ENCODE measurements at places on chromosomes 7 and 10.
A peak's percentile ranks its signal among the peaks of the same experiment; 100 is the strongest.

DNA sequence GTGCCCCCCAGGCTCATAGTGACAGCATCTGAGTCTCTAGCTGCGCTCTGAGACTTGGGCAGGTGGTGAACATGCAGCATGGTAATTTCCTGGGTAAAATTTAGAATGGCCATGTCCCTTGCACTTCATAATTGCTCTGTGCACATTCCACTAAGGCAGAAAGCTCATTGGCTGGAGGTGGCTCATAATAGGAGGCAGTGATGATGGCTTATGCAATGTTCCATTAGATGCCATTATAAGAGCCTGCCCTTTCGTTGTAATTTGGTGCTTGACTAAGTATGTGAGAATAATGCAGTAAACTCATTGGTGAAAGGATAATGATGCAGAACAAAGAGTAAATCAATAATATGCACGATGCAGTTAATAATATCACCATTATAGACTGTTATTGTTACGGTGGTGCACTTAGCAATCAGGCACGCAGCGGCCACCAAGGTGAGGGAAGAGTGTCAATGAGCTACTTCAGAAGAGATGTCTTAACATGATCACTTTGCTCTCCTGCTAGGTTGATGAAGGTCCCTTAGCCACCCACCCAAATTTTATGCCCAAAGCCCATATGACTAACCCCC, 545.9 kb downstream of the KCNMA1 start:
- DNase-seq = no peak

DNA sequence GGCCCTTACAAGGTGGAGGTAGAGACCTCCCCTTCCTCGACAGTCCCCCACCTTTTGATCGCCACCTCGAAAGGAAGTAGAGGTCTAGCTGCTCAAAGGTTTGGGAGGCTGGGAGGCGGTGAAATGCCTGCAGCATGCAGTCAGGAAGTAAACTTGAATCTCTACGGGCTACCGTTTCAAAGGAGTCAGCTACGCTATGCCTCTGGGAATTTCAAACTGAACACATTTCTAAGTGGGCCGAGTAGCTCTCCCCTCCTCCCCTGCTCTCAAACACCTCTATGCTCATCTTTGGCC, 68.0 kb downstream of the CXCL12 start:
- no peak for DNase-seq

DNA sequence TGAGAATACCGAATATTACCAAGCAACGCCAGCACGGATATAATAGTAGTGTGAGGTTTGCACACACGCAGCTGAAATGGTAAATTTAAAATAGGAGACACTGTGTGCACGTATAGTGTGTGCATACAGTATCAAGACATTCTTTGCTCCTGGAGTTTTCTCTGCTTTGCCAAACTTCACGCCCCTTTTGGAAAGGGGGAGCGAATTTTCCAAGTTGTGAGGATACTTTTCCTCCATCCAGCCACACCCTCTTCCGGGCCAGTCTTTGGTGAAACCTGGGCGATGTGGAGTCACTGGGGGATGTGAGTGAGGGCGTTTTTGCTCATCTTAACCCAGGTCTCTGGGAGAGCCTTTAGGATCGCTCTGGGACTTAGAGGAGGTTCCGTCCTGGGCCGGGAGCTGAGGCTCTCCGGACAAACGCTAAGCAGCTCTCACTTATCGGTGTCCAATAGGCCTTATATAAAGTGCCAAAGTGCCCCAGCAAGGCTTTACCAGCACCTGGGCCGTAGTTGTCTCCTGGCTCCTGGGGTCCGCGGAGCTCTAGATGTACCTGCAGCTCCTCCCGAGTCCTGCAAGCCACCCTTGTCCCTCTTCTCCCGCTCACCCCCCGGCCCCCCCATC, 160.0 kb upstream of the MKI67 start:
- no peak for DNase-seq

GRCh38 chr7:102425639-102426267, 7.6 kb upstream of the ORAI2 start:
- peak; percentile 72 for DNase-seq

DNA sequence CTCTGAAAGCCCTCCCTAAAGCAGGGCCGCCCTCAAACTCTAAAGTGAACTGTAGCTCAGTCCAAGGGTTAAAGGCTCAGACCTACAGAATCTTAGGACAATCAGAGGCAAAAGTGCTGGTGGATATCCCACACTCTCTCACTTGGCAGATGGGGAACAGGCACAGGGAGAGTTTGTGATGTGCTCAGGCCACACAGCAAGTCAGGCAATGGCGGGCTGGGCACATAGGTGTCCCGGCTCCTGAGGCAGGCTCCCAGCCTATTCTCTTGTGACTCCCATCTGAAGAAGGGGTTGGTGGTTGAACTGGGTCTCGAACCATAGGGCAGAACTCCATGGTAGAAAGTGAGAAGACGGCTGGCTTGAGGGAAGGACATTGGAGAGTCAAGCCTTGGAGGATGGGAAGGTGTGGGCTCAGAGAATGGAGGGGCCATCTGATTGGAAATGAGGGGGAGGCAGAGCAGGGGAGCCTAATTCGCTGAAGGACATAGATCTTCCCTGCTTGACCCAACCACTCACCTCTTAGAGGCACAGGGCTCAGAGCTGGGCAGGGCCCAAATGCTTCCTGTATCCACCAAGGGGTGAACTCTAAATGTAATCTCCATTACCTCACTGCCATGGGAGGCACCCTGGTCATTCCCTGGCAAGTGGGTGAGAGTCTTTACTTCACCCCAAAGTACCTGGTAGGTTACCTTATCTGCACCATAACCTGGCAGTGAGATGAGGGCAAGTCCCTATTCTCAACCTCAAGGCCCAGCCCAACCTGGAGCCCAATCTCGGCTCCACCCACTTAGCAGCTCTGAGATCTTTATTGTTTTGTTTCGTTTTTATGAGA, 4.9 kb upstream of the ZMIZ1 start:
- no peak for DNase-seq

DNA sequence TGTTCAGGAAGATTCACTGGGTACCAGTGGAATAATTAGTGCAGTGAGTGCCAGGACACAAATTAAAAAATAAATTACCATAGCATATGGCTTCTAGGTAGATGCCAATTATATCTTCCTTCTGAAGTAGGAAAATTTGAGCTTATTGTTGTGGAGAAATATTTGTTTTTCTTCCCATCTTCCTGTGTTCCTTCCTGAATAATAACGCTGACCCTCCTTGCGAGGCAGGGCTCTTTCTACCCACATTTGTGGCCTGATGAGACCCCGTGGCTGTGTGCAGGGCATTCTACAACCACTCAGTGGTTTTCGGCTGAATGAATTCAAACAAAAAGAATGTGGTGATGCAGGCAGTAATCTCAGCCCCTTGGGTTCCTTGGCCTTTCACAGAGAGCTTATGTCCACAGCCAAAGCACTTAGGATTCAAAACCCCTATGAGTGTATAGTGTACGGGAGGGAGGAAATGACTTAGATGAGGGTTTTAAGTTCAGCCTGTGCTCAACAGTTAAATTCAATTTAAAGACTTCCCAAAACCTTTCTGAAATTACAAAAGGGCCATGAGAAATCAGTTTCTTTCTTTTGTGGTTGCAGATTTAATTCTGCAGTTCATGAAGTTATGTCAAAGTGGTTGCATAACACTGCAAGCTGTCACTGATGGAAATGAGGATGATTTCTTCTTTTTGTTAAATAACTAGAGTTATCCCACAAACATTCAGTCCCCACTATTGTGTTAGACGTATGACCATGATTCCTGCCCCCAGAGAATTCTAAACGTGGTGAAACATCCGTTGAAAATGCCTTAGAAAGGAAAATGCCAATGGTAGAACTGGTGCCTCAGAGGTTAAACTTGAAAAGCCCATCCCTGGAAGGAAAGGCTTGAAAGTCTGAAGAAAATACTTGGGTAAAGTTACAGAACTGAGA, 255.3 kb downstream of the FZD1 start:
- no peak for DNase-seq

- DNase-seq = no peak
Observed at GRCh38 chr10:124339119-124340032, 79.3 kb downstream of the OAT start.
